NCI-H2081 (cell line): ENCODE measurements at places on chromosomes 12 and 14.

DNA sequence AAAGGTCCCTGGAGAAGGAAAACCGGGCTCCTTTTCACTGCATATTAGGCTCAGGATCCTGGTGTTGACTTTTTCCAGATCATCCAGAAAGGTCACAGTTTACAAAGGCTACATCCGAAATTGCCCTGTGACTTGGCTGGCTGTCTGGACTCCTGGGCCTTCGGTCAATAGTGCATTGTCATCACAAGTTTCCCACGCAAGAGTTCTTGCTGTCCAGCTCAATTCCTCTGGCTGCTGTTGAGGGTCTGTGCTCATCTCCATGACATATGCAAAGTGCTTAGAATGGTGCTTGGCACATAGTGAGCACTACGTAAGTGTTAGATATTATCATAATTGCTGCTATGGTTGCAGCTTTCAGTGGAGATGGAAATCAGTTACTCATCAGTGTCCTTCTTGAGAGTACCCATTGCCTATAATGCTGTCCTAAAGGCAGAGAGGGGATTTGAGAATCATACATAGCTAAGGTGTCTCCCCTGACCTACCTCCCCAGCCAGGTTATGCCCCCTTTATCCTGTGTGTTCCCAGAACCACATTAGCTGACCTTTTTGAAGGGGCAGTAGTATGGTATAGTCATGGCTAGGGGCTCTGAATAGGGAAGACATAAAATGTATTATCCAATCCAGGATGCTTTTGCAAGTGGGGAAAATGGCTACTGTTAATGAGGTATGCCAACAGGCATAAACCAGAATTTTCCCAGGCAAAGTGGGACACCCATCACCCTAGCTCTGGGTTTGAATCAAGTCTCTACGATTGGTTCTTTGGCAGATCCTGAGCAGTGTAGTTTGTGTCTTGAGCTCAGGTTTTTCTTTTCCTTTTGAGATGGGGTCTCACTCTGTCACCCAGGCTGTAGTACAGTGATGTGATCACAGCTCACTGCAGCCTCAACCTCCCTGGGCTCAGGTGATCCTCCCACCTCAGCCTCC lies 132.0 kb upstream of the CCND2 start:
- DNase-seq = no peak

DNA sequence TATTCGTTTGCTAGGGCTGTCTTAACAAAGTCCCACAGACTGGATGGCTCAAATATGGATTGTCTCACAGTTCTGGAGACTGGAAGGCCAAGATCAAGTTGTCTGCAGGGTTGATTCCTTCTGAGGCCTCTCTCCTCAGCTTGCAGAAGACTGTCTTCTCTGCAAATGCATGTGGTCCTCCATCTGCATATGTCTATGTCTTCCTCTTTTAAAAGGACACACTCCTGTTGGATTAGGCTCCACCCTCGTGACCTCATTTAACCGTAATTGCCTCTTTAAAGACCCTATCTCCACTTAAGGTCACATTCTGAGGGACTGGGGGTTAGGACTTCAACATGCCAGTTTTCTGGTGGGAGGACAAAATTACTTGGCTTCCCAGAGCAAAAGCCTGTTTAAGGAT lies 123.3 kb downstream of the SLC38A6 start:
- no peak for DNase-seq

DNA sequence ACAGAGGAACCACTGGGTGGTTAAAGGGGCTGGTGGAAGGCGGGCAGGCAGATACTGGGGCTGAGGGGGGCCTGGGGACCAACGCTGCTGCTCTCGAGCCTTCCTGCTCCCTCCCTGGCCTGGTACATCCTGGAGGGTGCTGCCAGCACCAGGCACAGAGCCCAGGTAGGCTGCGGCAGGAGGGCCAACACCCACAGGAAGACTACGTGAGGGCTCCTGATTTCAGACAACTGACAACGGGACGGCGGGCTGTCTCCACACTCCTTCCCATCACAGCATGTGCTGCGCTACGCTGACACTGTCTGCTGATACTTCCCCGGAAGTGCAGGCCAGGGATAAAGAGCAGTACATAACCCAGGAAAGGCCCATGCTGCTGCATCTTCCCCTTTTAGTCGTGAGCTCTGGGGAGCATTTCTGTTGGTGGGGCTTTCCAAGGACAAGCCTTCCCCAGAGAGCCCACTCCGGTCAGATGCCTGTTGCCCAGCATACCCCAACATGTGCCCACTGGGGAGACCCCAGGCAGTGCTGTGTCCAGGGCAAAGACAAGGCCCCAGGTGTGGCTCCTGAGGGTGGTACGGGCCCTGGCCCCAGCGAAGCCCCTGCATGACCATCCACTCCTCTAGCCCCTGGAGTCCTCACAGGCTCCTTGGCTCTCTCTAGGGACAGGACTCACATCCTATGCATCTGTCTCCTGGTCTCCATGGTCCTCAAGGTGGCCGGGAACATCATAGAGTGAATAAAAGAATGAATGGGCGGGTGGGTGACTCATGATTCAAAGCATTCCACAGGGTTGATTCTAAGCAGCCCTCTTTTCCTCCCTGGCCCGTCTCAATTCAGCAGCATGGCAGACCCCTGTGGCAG lies 38.0 kb downstream of the CHGA start:
- DNase-seq = peak; percentile 81

DNA sequence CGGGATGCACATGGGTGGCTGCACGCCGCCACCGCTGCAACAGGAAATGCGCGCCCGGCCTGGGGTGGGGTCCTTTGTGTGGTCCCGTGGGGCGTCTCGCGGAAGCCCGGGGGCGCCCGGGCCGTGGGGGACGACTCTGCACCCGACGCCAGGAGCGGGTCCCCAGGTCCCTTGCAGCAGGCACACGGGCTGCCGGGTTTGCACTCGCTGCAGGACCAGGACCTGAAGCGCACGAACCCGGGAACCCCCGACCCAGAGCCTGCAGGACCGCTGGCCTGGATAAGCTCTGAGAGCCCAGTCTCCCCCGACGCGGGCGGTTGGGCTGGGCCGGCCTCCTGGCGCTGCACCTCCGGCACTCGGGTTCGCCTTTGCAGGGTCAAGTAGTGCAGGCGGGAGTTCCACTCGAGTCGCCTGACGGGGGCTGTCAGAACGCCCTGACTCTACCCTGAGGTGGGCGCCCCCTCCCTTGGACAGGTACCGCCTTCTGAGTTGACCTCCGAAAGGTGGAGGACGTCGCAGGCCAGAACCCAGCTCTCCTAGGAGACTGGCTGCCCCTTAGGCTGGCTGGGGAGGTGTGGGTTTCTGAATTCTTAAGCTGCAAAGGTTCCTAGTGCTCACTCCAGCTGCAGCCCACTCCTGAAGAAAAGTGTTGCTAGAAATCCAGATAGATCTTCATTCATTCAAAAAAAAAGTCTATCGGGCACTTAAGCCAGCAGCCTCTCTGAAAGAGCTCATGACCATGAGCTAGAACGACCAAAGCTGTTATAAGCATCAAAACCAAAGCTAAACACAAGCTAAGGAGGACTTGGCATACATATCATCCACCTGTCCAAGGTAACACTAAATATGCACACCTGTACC lies 68.0 kb downstream of the RNF34 start:
- DNase-seq = no peak

GRCh38 chr14:98966475-98967162 lies 305.4 kb downstream of the BCL11B start:
- DNase-seq = no peak

- no peak for DNase-seq
These were observed 324.1 kb upstream of the SFSWAP start for GRCh38 chr12:131386781-131387180.

DNA sequence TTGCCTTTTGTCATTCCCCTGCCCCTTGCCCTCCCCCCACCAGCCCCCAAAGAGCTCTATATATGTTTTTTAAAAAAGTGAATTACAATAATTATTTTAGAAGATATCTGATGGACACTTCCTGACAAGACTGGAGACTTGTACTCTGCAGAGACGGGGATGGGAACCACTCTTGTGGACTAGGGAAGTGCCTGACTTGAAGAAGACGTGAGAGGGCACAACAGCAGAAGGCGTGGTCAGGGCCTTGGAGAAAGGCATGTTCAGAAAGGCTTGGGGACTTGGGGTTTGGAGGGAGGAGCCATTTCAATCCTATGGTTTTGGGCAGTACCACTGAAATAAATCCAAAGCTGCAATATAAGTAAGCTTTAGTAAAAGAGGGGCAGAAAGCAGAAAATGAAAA lies 154.7 kb downstream of the APAF1 start:
- no peak for DNase-seq
